ENCODE measurements at places on chromosomes 6 and 20.
A peak's percentile ranks its signal among the peaks of the same experiment; 100 is the strongest.

DNA sequence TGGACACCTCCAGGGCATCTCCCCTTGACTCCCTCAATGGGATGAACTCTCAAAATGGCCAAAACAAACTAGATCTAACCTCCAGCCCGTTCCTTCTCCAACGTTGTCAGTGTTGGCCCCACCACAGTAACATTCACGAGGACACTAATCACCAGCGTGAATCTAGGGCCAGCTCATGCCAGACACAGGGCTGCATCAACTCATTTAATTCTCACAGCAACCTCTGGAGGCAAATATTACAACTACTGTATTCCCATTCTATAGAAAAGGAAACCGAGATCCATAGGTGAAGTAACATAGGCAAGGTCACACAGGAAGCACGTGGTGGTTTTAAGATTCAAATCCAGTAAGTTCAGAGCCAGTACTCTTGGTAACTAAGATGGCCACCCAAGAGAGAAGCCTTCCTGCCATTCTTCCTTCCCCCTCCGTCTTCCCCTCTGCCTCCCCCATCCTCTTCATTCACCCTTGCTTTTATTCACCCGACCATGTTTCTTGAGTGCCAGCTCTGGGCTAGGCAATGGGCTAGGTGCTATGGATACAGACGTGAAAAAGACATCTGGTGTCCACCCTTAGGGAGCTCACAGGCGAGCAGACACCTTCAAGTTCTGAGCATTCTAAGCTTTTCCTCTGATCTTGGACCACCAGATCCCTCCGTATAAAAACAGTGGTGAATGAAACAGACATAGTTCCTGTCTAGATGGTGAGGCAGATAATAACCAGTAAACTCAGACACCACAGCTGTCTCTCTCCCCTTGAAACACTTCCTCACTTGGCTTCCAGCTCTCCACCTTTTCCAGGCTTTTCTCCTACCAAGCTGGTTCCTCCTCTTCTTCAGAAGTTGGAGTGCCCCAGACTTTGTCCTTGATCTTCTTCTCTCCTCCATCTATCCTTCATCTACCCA lies 9.6 kb downstream of the CCM2L start:
- no peak for DNase-seq

- DNase-seq, result no peak
Measured at GRCh38 chr6:16711546-16712254, 49.6 kb downstream of the ATXN1 start.

DNA sequence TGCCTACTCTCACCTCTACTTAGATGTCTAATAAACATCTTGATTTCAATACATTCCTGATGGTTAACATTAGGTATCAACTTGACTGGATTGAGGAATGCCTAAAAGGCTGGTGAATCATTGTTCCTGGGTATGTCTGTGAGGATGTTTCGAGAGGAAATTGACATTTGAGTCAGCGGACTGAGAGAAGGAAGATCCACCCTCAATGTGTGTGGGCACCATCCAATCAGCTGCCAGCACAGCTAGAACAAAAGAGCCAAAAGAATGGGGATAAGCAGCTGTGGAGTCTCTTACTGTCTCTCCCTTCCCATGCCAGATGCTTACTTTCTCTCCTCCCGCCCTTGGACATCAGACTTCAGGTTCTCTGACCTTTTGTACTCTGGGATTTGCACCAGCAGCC lies 128.6 kb upstream of the HS3ST5 start:
- DNase-seq, result no peak

- DNase-seq, result no peak
Measured at GRCh38 chr6:128848212-128848935, 34.6 kb upstream of the LAMA2 start.

DNA sequence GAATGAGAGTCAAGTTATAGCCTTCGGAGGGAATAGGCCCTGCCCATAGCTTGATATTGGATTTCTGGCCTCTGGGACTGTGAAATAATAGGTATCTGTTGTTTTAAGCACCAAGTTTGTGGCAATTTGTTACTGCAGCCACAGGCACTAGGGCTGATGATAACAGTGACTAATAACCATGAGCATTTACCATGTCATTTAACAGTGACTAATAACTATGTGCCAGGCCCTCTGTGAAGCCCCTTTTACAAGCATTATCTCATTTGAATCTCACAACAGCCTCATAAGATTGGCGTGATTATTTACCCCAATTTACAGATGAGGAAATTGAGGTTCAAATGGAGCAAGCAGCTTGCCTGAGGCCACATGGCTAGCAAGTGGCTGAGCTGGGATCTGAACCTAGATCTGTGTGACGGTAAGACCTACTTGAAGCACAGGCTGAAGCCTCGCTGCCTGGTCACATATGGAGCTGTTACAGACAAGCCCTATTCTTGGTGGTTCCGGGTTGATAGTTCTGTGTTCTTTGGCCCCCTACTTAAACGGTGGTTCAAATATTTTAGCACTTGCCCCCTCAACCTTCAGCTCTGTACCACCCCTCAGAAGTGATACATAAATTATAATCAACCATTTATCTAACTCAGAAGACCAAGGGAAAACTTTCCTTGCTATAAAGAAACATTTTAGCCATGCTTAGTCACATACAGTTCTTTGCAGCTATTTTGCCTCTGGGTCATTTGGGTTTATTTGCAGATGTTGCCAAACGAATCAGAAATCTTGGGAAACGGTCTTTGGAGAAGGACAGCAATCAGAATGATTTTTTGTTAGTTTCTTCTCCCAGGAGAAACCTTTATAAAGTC lies 98.3 kb downstream of the ELOVL5 start:
- peak; percentile 12 for DNase-seq

DNA sequence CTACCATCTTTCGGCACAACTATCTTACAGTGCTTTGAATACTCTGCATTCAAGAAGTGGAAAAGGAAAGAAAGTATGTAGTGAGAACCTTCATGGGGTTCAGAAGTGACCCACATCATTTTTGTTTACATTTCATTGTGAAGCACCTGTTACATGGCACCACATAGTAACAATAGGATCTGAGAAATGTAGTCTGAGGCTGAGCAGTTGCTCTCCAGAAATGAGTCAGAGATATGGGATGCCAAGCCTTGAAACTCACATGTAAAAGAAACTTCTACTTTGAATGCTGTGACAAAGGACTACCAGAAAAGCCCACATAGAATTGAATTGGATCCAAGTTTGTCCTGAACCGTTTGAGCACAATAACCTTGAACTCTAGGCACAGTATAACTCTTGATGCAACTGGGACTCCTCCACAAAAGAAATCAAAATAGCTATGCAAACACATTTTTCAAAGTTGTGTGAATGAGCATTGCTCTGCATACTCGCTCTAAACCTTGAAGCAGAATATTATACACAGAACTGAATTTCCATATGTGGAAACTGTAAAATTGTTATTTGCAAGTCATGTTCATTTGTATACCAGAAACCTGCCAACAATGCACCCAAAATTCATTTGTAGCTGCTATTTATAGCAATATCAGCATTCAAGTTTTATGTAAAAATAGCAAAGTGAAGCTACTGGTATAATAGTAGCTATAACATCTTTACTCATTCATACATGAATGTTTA lies 400.9 kb upstream of the POU3F2 start:
- DNase-seq, result no peak

DNA sequence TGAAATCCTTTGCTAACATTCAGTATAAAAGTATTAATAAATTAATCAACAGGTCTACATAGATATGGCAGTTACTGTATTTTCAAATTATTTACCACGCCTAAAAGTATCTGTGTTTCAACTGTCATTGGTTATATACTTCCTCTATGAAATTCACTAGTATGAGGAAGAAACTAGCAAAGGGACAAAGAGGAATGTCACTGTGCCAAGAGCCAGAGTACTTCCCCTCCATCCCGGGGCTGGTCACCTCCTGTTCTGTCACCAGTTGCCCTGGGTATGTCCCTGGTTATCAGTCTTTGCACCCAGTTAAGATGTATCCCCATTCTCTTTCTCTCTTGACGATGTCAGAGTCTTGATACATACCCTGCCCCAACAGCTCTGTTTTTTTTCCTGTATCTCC lies 476.8 kb upstream of the SOX4 start:
- DNase-seq, result no peak

GRCh38 chr6:109336221-109336961 lies 45.9 kb downstream of the CD164 start:
- peak; percentile 34 for DNase-seq

DNA sequence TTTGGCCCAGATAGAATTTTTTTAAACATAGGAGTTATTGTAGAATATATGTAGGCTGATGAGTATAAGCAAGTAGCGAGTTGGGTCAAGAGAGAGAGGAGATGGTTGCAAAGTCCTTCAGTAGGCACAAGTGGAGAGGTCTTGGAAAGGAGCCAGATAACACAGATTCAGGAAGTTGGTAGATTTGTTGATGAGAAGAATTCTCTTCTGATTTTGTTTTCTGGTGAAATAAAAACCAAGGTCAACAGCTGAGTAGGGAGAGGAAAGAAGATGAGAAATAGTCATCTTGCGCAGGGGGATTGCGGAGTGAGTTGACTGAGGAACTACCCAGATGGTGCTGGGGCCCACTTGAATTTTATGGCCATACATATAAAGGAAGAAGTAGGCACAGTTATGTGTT lies 17.4 kb upstream of the CD83 start:
- no peak for DNase-seq

DNA sequence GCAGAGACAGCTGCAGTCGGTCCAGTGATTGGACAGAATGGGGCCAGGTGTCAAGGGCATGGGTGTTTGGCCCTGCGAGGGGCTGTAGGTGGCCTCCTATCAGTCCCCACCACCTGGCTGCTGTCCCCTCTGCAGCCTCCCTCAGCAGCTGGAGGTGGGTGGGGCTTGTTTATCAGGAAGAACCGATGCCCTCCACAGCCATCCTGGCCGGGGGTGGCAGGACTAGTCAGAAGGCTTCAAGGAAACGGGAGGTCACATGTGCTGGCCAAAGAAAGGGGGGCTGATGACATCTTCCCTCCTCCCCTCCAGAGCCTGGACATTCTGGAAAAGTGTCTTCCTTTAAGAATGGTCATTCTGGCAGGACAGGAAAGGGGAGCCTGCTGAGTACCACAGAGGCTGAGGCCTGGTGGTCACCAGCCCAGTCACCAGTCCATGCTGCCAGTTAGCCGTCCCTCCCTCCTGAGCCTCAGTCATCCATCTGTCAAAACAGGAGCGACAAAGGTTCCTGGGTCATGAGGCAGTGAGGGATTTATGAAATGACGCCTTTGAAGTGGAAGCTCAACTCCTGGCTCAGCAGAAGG lies 4.1 kb downstream of the FAM210B start:
- DNase-seq, result no peak

DNA sequence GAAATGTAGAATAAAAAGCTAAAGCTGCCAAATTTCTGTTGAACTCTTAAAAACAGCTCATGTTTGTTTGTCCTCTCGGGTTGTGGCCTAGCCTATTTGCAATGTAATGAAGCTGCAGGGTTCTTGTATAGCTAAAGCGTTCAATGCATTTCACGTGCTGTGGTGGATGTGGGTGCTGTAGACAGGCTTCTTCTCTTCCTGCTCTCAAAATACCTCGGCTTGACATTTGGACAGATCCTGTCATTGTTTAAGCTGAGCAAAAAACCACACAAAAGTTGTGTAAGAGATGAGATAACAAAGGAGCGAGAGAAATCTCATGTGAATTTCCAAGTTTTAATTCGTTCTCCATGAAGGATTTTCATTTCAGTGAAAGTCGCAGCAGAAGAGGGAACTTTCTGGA lies 196.3 kb upstream of the UST start:
- no peak for DNase-seq

- no peak for DNase-seq
Measured at GRCh38 chr6:105116150-105116549, 63.7 kb downstream of the POPDC3 start.

- no peak for DNase-seq
Measured at GRCh38 chr6:70725817-70726415, 58.2 kb downstream of the SMAP1 start.

GRCh38 chr6:39363280-39363679 lies 40.8 kb upstream of the KCNK16 start:
- DNase-seq, result no peak

DNA sequence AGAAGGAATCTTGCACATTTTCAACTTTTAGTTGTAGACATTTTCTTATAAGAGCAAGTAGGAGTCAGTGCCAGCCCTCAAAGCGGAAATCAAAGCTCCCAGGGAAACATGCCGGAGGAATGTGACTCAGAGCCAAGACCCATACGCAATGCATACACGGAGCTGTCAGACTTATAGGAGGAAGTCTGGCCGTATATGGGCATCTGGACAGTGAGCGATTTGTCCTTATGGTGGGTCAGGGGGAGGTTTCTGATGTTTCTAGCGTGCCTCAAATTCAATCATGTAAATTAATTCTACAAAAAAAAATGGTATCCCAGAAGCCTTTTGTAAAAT lies 3.6 kb upstream of the CCN2 start:
- DNase-seq, result no peak

- DNase-seq, result peak; percentile 94
Measured at GRCh38 chr6:142871910-142872331, 73.1 kb downstream of the HIVEP2 start.

GRCh38 chr6:82915666-82916065 lies 150.0 kb downstream of the UBE3D start:
- DNase-seq, result peak; percentile 22

DNA sequence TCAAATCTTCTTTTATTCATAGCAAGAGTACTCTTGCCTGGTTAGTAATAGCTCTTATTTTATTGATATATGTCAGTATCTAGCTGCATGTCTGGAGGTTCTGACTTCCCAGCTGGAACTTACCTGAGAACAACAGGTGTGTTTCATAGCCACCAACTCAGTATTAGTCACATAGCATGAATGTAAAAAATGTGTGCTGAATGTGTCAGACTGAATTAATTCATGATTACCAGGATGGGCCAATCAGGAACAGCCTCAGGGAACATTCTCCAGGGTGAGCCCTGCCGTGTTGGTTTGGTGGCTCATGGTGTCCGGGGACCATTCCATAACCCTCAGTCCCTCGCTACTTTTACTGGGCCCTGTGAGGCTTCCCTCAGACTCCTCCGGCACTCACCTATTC lies 99.7 kb downstream of the TULP4 start:
- DNase-seq, result peak; percentile 67

- DNase-seq, result no peak
Measured at GRCh38 chr20:12482661-12483060, 526.1 kb upstream of the SPTLC3 start.

- DNase-seq, result no peak
Measured at GRCh38 chr6:113356139-113356538, 501.0 kb upstream of the MARCKS start.

- DNase-seq, result no peak
Measured at GRCh38 chr6:97222903-97223302, 60.1 kb downstream of the MMS22L start.

DNA sequence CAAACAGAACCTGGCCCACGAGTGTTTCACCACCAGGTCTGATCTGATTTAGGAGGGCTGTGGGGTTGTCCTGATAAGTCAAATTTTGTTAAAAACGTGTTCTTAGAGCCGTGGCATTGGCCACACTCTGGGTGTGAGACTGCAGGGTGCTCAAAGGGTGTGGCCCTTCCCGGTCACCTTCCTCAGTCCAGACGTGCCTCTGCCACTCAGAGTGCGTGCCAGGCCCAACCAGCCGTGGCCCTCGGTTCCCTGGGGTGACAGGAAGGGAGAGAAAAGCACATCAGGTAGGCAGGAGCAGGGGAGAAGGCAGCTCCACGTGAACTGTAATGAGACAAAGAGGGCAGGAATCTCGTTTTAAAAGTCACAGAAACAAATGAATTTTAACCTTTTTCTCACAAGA lies 115.4 kb downstream of the FAM120B start:
- DNase-seq, result no peak

GRCh38 chr6:87687296-87687695 lies 14.7 kb downstream of the AKIRIN2 start:
- no peak for DNase-seq

Data from epithelial cell of prostate (primary cell).